ENCODE measurements at places on chromosomes 6 and 20.

DNA sequence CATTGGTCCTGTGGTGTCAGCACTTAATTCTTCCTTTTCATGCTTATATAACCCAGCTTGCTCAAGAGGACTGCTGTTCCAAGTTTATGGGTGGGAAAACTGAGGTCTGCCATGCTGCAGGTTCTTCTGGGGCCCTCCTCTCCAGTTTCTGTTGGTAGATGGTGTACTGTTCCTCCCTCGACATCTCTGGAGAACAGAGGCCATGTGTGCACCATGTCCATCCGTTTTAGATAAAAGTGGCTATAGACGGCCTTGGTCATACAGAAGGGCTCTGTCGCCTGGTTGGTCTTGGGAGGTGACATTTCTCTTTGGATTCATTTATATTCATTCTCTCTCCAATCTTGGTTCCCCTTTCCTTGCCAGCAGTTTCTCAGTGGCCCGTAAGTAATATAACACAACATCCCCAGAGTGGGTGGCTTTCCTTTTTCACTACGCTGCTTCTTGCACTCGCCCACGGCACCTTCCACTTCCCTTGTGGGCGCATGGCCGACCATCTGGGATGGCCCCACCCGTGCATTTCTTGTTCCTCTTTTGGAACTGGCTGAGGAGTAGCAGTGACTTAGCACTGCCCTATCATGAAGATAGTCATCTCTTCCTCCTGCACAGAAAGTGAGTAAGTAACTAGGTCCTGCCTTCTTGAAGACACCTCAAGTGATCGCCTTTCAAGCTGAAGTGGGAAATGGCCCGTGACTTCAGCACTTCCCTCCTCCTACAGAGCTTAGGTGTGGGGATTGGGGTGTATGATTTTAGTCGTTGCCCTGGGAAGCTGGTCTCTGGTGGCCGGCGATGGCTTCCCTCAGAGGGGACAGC lies 94.2 kb downstream of the RREB1 start:
- no peak for DNase-seq

DNA sequence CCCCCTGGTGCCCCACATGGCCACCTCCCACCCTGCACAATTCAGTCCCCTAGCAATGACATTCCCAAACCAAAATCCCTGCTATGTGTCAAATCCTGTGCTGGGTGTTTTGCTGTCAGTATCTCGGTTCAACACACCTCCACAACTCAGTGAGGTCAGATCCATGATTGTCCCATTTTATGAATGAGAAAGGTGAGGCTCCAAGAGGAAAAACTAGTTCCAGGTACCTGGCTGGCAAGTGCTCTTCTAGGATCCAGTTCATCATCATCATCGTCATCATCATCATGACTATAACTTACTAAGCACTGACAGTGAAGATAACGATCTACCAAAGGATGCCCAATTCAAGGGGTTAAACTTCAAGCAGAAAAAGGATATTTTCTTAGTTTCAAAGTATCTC lies 15.2 kb downstream of the ID1 start:
- no peak for DNase-seq

- DNase-seq: no peak
Observed at GRCh38 chr20:60334911-60335310, 376.7 kb downstream of the CDH26 start.

GRCh38 chr6:158168040-158168289 lies at the start of gene SERAC1:
Gene SERAC1 (minus strand): TSS chr6:158168262. CDS start chr6:158158363, 9,899 bp downstream.
- no peak for DNase-seq

GRCh38 chr6:921400-921799 lies 228.5 kb upstream of the EXOC2 start:
- no peak for DNase-seq

DNA sequence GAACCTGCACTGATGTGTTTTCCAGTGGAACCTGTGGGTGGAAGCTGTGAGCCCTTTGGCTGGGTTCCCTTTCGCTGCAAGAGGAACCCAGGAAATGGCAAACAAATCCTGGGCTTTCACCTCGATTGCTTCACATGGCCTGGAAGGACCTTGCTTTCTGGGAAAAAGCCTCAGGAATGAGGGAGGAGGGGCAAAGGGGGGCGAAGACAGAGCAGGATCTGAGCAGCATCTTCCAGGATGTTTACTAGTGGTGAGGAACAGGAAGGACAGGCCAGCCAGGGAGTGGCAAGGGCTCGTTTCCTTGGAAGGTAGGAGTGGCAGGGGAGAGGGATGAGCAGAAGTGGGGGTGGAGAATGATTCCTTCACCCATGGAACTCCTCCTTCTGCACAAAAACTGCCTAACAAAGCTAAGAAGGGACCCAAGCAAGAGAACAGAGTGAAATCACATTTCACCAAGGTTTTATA lies 5.9 kb downstream of the SLC2A10 start:
- DNase-seq: no peak

DNA sequence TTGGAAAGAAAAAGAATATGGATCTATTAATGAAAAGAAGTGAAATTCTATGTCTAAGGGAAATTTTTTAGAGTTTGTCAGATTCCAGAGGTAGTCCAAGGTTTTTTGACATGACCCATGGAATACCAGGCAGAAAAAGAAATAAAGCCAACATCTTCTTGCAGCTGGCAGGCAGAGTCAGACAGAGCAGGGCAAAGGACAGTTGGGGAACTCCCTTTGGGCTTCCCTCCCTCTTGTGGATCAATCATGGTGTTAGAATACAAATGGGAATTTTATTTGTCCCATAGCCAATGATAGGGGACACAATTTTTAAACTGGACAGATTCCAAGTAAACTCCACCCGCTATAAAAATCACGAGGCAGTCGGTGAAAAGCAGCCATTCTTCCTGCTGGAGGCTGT lies 92.1 kb upstream of the TAB2 start:
- DNase-seq: no peak

DNA sequence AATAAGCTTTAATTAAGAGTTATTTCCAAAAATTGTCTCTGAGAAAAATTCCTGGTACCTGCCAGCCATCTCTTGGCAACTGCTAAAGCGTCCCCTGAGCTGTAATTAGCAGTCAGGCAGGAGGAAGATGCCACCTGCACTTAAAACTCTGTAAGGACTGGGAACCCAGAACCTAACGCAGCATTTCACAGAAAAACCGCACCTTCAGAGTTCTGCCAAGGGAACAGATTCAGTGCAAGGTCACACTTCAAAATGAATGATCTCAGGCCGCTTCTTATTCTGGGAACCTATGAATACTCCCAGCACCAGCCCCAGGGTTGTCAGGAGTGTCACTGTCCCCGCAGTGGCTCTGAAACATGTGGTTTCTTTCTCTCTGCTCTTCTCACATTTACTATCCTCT lies 36.7 kb downstream of the INSM1 start:
- DNase-seq: no peak

DNA sequence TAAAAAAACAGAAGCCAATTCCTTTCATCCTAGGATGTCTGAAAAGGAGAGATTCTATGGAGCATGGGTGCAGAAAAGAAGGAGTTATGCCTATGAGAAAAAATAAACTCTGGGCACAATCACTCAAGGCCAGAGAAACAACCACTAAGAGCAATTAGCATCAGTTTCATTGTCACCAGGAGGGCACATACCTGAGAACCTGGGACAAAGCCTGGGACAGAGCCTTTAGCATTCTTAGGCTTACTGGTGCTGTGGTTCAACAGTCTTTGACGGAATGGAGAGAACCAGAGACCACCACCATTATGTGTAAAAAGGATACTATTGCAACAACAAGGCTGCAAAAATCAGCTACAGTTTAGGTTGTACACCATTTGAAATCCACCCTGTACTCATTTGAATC lies 29.4 kb upstream of the BCKDHB start:
- no peak for DNase-seq

GRCh38 chr6:36376742-36377141 lies 10.7 kb downstream of the ETV7 start:
- DNase-seq: no peak

- no peak for DNase-seq
Observed at GRCh38 chr6:4091941-4092340, 13.0 kb upstream of the FAM217A start.

DNA sequence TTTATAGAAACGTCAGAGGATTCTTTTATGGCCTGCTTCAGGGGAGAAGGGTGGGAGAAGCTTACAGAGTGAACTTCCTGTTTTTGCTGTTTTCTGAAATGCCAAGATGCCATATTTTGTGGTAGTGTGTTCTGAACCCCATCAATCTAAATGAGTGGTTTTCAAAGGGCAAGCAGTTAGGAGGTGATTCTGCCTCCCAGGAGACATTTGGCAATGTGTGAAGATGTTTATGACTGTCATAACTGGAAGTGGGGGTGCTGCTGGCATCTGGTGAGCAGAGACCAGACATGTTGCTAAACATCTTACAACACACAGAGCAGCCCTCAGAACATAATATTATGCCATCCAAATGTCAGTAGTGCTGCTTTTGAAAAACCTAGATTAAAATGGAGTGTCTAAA lies 6.0 kb upstream of the PRL start:
- DNase-seq: no peak

DNA sequence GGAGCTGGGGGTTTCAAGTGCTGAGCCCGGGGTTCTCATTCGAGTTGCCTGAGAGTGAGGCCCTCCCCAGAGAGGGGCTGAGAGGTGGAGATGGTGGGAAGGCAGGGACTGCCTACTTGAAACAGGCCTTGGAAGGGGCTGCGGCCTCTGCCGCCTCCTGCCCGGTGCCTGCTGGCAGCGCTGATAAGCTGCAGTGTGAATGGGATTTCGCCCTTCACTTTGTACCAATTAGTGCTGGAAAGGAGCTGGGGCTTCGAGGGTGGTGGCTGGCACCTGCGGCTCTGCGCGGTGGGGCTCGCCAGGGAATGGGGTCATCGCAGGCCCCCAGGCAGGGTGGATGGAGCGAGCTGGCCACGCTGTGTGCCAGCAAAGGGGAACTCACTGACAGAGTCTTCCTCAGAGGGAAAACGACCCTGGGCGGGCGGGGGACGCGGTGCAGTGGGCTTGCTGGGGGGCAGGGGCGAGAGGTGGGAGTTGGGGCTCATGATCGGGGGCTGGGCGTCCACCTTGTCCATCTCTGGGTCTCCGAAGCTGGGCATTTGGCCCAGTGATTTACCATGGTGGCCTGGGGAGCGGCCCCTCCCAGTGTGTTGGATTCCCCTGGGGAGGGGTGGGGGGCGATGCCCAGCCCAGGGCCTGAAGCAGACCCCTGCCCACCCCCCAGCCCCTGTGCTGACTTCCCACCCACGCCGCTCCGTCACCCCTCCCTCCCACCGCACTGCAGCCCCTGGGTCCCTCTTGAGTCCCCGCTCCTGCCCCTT lies 22.9 kb downstream of the COL20A1 start:
- DNase-seq: no peak

DNA sequence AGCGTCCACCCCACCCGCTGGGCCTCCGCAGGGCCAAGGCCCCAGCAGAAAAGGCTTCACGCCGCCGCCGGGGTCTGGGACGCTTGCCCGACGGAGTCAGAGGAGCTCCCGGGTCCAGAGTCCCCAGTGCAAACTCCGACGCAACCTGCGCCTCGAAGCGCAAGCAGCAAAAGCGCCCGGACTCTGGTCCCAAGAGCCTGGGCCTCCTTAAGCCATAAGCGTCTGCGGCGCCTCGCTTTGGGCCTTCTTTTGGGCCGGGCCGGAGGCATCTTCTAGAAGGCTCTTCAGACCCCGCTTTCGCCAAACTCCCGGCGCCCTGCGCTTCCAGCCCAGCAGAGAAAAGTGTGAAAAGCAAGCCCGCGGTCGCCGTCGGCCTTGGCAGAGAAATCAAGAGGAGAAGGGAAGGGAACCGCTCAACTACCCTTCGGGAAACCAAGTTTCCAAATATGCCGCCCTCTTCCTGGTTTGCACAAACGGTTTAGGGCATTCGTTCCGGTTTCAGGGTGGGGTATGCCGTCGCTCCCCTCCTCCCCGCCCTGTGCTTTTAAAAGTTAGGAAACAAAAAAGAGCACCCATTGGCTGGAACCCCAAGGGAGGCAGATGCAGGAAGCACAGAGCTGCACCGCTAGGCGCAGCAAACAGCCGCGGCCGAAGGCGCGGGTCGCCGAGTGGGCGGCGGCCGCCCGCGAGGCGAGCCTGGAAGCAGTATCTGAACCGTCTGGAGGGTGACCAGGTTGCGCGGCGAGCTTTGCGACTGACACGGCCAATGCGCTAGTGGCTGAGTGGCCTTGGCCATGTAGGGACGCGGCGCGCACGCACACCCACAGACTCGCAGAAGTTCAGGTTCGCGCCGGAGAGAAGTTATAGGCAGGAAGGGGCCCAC lies 1.2 kb downstream of the TBX18 start:
- DNase-seq: no peak

- no peak for DNase-seq
Observed at GRCh38 chr6:160263196-160263939, 4.7 kb upstream of the SLC22A2 start.

GRCh38 chr6:475314-475713 lies 83.8 kb downstream of the IRF4 start:
- no peak for DNase-seq

GRCh38 chr6:88371480-88371879 lies 205.3 kb upstream of the CNR1 start:
- DNase-seq: no peak

DNA sequence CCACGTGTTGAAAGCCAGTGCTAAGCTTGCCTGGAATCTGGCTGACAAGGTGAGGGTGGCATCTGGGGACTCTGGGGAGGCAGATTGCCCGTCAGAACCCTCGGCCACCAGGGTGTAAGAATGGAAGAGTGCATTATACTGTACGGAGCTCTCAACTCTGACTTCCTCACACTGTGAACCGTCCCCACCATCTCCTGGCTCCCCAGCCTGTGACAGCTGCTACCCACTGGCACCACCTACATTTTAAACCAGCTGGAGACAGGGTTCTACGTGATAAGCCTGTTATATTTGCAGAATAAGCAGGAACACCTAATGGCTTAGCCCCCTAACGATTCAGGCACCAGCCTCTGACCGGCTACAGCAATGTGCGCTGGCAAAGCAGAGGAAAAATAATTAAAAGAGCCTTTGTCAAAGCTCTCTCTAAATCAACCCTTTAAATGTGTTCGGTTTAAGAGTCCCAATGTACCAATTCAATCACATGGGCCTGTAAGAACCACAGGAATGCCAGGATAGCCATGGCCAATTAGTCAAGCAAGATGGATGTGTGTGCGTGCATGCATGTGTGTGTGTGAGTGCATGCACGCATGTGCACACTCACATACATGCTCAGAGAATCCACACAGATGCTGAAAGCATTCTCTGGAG lies 89.1 kb upstream of the TAB2 start:
- DNase-seq: no peak
